ENCODE measurements at places on chromosomes 1 and 21. TPM values are rescaled to one million over a fixed set of nuclear protein-coding genes. Genes with fewer than 3 reads are reported as not detected.

GRCh38 chr1:91133248-91133647 is 111.4 kb upstream of the ZNF644 start:
- no peak for DNase-seq

GRCh38 chr1:110092991-110093390 is 19.3 kb upstream of the UBL4B start:
- no peak for DNase-seq

- no peak for DNase-seq
These were observed 7.1 kb downstream of the PGLYRP3 start for GRCh38 chr1:153305682-153306081.

LYSMD1 gene
- total RNA-seq = 8.1 TPM

DNASE2B gene
- not detected for total RNA-seq
